ENCODE measurements at places on chromosomes 1 and 21. TPM values are rescaled to one million over a fixed set of nuclear protein-coding genes. Genes with fewer than 3 reads are reported as not detected.
A peak's percentile ranks its signal among the peaks of the same experiment; 100 is the strongest.

The LMOD1 gene
- total RNA-seq: 41.7 TPM

DNA sequence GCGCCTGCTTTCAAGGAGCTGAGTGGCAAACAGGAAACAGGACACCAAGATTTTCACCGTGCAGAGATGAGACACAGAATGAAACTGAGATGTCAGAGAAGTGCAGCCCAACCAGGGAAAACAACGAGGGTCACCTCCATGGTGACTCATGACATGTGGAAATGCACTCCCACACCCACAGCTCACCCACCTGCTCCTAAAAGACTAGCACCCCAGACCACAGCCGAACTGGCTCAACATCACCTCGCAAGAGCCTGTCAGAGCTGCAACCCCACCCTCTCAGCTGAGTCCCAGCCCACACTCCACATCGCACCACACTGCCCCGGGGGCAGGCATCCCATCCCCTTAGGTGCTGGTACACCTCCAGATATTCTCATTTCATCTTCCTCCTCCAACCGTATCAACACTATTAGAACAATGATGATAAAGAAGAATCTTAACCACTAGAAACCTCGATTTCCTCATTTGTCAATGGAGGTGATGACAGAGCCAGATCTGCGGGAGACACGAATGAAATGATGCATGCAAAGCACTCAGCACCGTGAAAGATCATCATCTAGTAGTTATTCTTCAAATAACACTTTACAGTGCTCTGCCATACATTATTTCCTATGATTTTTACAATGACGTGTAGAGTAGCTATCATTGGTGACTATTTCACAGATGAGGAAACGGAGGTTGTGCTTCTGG is 103.2 kb downstream of the DMRTB1 start:
- H3K36me3 ChIP-seq: no peaks in the 10 kb centered on the region
- H3K27me3 ChIP-seq: no peaks in the 10 kb centered on the region
- no peaks in the 10 kb centered on the region for H3K4me1 ChIP-seq
- H3K4me3 ChIP-seq: no peak overlapping the region
- no peak for DNase-seq

GRCh38 chr1:180691322-180691913 is 59.6 kb downstream of the XPR1 start:
- H3K4me1 ChIP-seq: no peaks in the 10 kb centered on the region
- H3K27me3 ChIP-seq: no peaks in the 10 kb centered on the region
- H3K4me3 ChIP-seq: no peak overlapping the region

The ATXN7L2 gene
- 2.3 TPM for total RNA-seq

DNA sequence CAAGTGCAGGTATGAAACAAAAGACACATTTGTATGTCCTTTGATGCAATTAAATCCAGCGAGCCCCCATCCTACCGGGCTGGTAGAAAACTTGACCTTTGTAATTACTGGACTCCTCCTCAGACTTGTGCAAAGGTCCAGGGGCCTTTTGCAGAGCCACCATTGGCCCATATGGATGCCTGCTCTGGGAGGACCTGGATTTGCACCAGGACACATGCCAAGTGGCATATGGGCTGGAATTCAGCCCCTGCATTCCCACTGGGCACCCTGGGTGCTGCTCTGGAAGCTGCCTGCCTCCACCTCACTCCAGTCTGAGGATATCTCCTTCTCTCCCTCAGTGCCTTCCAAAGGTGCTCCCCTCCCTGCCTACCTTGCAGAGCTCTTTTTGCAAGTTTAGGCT is 36.0 kb downstream of the LACTBL1 start:
- H3K27me3 ChIP-seq: no peaks in the 10 kb centered on the region
- no peak overlapping the region for H3K4me3 ChIP-seq
- no peaks in the 10 kb centered on the region for H3K36me3 ChIP-seq
- H3K27ac ChIP-seq: no peak overlapping the region

- no peak overlapping the region for H3K4me3 ChIP-seq
- H3K4me1 ChIP-seq: no peaks in the 10 kb centered on the region
- H3K36me3 ChIP-seq: no peaks in the 10 kb centered on the region
These were observed 41.6 kb upstream of the MTR start for GRCh38 chr1:236753516-236753915.

GRCh38 chr1:36389261-36389660 is 3.5 kb upstream of the STK40 start:
- H3K4me3 ChIP-seq: no peak overlapping the region
- H3K27ac ChIP-seq: no peak overlapping the region
- H3K36me3 ChIP-seq: peaks cover 22% of the 10 kb centered on the region
- peaks cover 6% of the 10 kb centered on the region for H3K4me1 ChIP-seq
- H3K27me3 ChIP-seq: no peaks in the 10 kb centered on the region
- no peak for DNase-seq

DNA sequence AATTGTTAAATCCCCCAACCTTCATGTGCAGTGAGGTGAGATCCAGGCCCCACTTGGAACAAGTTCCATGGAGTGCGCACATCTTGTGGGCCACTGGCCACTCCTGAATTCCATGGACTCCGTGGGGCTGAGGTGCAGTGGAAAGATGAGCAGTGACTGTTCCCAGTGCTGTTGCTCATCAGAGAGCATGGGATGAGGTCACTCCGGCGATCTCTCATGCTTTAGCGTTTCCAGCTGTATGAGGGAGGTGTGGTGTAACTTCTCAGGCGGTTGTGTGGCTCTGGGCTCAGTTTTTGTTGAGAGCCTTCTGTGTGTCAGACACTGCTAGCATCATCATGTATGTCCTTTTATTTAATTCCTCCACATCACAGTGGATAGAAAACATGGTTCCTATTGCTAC is 96.2 kb downstream of the GALNT2 start:
- H3K4me3 ChIP-seq: no peak overlapping the region
- H3K27me3 ChIP-seq: no peaks in the 10 kb centered on the region
- H3K4me1 ChIP-seq: no peaks in the 10 kb centered on the region
- no peaks in the 10 kb centered on the region for H3K36me3 ChIP-seq
- peak; percentile 49 for DNase-seq
- no peak overlapping the region for H3K27ac ChIP-seq

DNA sequence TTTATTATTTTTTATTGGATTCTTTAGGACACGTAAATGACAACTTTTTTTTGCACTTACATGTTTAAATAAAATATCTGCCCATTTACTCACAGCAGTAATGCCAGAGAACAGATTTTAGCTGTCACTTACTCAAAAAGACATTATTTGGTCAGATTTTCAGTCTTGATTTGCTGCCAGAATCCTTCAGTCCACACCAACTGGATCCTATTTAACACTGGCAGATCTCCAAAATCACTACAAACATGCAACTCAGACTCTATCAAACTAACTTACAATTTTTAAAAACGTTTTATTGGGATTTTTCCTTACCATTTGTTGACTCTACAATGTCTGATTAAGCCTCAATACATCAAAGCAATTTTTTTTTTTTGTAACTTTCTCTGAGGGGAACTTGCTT is 11.1 kb downstream of the ATP6V1G3 start:
- no peak for DNase-seq
- no peak overlapping the region for H3K27ac ChIP-seq
- H3K4me1 ChIP-seq: no peaks in the 10 kb centered on the region

- H3K27me3 ChIP-seq: no peaks in the 10 kb centered on the region
- DNase-seq: peak; percentile 93
- no peaks in the 10 kb centered on the region for H3K36me3 ChIP-seq
- no peaks in the 10 kb centered on the region for H3K4me1 ChIP-seq
These were observed at the start of gene SCP2 for GRCh38 chr1:52927212-52928014. TSS of gene SCP2 (plus strand) at chr1:52927276. CDS start at chr1:52927397, 121 bp downstream.

The PPIAL4G gene
- not detected for total RNA-seq

The CRP gene
- total RNA-seq: not detected

DNA sequence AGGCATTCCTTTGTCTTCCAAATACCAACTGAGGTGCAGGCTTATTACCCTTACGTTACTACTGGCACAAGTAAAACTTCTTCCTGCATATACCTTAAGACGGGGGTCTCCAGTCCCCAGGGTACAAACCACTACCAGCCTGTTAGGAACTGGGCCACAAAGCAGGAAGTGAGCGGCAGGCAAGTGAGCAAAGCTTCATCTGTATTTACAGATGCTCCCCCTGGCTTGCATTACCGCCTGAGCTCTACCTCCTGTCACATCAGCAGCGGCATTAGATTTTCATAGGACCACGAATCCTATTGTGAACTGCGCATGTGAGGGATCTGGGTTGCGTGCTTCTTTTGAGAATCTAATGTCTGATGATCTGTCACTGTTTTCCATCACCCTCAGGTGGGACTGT is 113.1 kb downstream of the SLC45A1 start:
- H3K27me3 ChIP-seq: no peaks in the 10 kb centered on the region
- no peak for DNase-seq
- H3K36me3 ChIP-seq: no peaks in the 10 kb centered on the region
- H3K4me3 ChIP-seq: no peak overlapping the region

The RHD gene
- not detected for total RNA-seq

- H3K4me3 ChIP-seq: no peak overlapping the region
- no peak for DNase-seq
- no peak overlapping the region for H3K27ac ChIP-seq
- no peaks in the 10 kb centered on the region for H3K36me3 ChIP-seq
These were observed 565 bp upstream of the DMRTB1 start for GRCh38 chr1:53458634-53459033.

The OR2T2 gene
- not detected for total RNA-seq

DNA sequence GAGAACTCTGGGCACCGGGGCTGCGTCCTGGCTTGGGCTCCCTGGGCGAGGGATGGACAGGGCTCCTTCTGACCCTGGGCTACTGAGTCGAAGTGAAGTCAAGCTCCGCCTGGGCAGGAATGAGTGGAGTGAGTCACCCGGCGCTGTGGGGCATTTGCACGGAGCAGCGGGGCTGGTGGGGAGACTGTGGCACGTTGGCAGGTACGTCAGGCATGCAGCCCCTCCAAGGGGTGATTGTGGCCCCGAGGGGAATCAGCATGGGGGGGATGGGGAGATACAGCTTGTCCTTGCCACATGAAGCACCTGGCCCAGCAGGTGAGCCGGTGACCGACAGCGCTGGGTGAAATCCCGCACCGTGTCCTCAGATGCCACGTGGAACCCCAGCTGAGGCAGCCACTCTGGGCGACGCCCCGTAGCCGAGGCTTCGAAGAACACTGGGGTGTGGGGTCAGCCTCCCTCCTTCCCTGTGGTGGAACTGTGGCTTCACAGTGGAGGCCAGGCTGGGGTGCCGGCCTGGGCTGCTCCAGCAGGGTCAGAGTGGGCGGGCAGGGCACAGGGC is 62.3 kb downstream of the COL18A1 start:
- DNase-seq: no peak
- H3K27me3 ChIP-seq: no peaks in the 10 kb centered on the region
- no peaks in the 10 kb centered on the region for H3K36me3 ChIP-seq
- no peaks in the 10 kb centered on the region for H3K4me1 ChIP-seq
- H3K4me3 ChIP-seq: no peak overlapping the region

GRCh38 chr1:48215889-48216288 is 6.6 kb upstream of the SLC5A9 start:
- H3K4me3 ChIP-seq: no peak overlapping the region
- DNase-seq: no peak
- H3K36me3 ChIP-seq: no peaks in the 10 kb centered on the region
- no peaks in the 10 kb centered on the region for H3K27me3 ChIP-seq
- no peaks in the 10 kb centered on the region for H3K4me1 ChIP-seq

DNA sequence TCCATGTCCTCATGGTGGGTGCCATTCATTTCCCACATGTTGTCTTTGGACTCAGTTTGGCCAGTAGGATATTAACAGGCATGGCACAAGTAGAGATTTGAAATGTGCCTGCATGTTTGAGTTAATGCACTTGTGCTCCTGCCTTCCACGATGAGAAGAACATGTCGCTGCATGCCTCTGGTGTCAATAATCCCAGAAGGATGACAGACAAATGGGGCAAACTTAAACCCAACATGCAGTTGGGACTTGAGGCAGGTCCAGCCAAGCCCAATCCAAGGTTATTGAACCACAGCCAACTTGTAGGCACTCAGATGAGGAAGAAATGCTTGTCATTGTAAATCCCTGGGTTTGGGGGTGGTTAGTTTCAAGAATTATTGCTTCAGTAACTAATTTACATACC is 174.6 kb downstream of the TRIM33 start:
- H3K27me3 ChIP-seq: no peaks in the 10 kb centered on the region
- no peak overlapping the region for H3K27ac ChIP-seq
- H3K36me3 ChIP-seq: no peaks in the 10 kb centered on the region
- no peak for DNase-seq
- no peaks in the 10 kb centered on the region for H3K4me1 ChIP-seq
- no peak overlapping the region for H3K4me3 ChIP-seq

The CD1E gene
- total RNA-seq: not detected

The KHDC4 gene
- total RNA-seq: 71.5 TPM

DNA sequence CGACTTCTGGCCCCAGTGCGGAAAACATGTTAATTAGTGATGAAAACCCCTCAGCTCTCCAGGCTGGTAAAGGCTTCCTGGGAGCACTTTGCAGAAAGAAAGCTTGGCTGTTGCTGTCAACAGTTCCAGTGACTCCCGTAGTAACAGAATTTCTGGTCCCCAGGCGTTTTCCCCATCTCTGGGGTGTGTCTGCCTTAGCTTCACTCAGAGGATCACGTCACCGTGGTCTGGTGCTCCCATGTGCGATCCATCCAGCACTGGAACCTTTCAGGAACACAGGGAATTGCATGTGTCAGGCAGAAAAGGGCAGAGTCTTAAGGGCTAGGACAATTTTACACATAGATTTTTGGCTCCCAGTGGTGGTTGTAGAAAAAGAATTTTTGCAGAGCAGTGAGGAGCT is 470.4 kb upstream of the USP24 start:
- H3K36me3 ChIP-seq: no peaks in the 10 kb centered on the region
- H3K4me1 ChIP-seq: no peaks in the 10 kb centered on the region
- no peak overlapping the region for H3K4me3 ChIP-seq
- H3K27me3 ChIP-seq: no peaks in the 10 kb centered on the region
- no peak overlapping the region for H3K27ac ChIP-seq
- no peak for DNase-seq

- H3K27me3 ChIP-seq: no peaks in the 10 kb centered on the region
- H3K36me3 ChIP-seq: peaks cover 43% of the 10 kb centered on the region
- no peak for DNase-seq
- peaks cover 51% of the 10 kb centered on the region for H3K4me1 ChIP-seq
- H3K4me3 ChIP-seq: peak overlapping the region; percentile 64
These were observed 1.3 kb downstream of the POGK start for GRCh38 chr1:166840309-166841274.

The CD5L gene
- not detected for total RNA-seq

The DNAH14 gene
- 7.4 TPM for total RNA-seq

GRCh38 chr1:48190881-48191280 is 31.6 kb upstream of the SLC5A9 start:
- no peak overlapping the region for H3K27ac ChIP-seq
- H3K36me3 ChIP-seq: no peaks in the 10 kb centered on the region
- DNase-seq: no peak
- H3K27me3 ChIP-seq: no peaks in the 10 kb centered on the region

The VAV3 gene
- total RNA-seq: 60.9 TPM

DNA sequence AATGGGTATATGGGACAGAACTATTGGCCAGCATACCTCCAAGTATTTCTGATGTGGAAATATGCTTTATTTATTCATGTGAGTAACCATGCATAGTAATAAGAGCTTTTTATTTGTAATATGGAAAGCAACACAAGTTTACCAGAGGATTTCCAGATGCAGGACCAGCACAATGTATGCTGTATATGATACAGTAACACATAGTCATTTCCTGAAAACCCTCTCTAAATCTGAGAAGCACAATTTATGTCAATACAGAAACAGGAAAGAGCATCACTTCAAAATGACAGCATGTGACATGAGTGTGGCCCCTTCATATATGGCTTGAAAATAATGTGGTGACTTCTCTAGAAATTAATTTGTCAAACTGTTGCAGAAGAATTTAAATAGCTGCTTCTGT is 1134.7 kb upstream of the ADGRL2 start:
- DNase-seq: no peak
- H3K27ac ChIP-seq: no peak overlapping the region
- no peaks in the 10 kb centered on the region for H3K27me3 ChIP-seq
- H3K4me1 ChIP-seq: no peaks in the 10 kb centered on the region
- no peak overlapping the region for H3K4me3 ChIP-seq

- no peaks in the 10 kb centered on the region for H3K27me3 ChIP-seq
- no peak for DNase-seq
- H3K27ac ChIP-seq: no peak overlapping the region
- no peaks in the 10 kb centered on the region for H3K36me3 ChIP-seq
- H3K4me3 ChIP-seq: no peak overlapping the region
These were observed 24.4 kb upstream of the DOCK7 start for GRCh38 chr1:62712336-62713243.
